ENCODE measurements at places on chromosomes 3 and 15.

DNA sequence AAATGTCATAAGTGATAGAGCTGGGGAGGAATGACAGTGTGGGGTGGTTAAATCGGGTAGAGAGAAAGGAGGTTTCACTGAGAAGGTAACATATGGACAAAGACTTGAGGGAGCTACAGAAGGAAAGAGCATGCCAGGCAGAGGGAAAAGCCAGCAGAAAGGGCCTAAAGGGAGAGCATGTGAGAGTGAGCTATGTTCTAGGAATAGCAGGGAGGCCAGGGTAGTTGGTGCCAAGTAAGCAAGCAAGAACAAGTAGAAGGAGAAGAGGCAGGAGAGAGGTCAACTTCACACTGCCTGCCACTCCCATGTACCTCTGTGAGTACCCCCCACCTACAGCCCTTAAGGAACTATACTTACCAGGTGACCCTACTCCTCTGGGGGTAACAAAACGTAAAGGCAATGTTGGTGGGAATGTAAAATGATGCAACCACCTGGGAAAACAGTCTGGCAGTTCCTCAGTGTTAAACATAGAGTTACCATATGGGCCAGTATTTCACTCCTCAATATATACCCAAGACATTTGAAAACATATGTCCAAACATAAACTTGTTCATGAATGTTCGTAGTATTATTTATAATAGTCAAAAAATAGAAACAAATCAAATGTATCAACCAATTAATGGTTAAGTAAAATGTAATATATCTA is 67.6 kb downstream of the SFMBT1 start:
- no peaks in the 10 kb centered on the region for H3K36me3 ChIP-seq
- no peaks in the 10 kb centered on the region for H3K4me1 ChIP-seq
- no peak overlapping the region for H3K27ac ChIP-seq
- DNase-seq = no peak
- no peak overlapping the region for H3K4me3 ChIP-seq

DNA sequence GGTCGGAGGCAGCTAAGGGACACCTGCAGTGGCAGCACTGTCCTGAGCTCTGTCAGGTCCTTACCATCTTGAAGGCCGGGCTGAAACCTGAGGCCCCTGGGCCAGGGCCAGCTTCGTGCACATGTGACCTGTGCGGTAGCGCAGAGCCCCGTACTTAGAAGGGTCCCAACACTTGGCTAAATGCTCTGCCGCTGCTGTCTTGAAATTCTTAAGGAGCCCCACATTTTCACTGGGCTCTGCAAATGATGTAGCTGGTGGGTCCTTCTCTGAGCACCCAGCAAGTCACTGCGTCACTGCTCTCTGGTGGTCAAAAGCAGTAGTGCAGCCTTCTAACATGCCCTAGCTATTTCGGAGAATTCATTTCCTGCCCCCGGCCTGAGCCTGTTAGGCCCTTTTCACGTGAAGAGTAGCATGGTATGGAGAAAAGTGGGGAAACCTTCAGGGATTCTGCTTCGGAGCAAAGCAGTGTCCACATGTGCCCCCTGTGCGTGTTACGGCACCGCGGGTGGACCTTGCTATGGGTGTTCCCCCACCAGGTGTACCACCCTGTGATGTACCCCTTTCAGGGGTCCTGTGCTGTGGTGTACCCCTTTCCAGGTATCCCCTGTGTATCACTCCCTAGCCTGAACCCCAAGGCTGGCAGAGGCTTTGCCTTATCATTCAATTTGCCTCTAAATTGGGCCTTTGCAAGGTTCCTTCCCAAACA is 79.7 kb downstream of the TMEM266 start:
- no peaks in the 10 kb centered on the region for H3K4me1 ChIP-seq
- H3K4me3 ChIP-seq = no peak overlapping the region
- peaks cover 40% of the 10 kb centered on the region for H3K27me3 ChIP-seq
- H3K27ac ChIP-seq = no peak overlapping the region
- DNase-seq = peak; percentile 86

- no peak overlapping the region for H3K4me3 ChIP-seq
Observed at GRCh38 chr3:140204271-140204984, 269.4 kb downstream of the CLSTN2 start.

- H3K4me3 ChIP-seq = no peak overlapping the region
- H3K36me3 ChIP-seq = no peaks in the 10 kb centered on the region
- no peaks in the 10 kb centered on the region for H3K27me3 ChIP-seq
- no peak overlapping the region for H3K27ac ChIP-seq
Observed at GRCh38 chr3:66021731-66022131, 17.0 kb downstream of the MAGI1 start.

DNA sequence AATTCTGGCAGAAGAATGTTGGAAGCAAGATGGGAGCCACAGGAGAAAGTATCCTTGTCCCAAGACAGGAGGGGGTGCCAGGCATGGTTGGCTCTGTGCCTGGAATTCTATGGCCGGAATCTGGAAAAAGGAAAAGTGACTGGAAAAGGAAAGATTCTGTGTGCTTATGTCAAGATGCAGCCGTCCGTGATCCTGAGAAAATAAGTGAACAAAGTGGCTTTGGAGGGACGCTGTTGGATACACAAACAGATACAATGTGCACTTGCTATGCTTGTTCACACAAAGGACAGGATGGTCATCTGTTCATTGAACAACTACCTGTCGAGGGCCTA is 28.5 kb upstream of the MUC20 start:
- no peak overlapping the region for H3K4me3 ChIP-seq
- no peak overlapping the region for H3K27ac ChIP-seq
- no peaks in the 10 kb centered on the region for H3K4me1 ChIP-seq
- no peaks in the 10 kb centered on the region for H3K27me3 ChIP-seq
- DNase-seq = no peak

DNA sequence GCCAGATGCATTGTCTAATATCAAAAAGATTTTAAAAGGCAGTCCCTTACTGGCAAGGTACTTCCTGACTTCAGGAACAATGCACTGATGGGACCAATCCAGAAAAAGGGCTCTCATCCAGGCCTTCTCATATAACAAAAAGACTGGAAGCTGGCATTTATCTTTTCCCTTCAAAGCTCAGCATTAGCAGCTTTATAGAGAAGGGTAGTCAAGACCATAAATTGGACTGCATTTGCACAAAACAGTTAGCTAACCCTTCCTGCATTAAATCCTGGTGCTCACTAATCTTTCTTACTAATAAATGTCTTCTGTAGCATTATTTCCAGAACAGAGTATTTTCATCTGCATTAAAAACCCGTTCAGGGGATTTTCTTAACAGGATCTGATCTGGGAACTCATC is 46.0 kb upstream of the NEK10 start:
- H3K27ac ChIP-seq = no peak overlapping the region
- no peak overlapping the region for H3K4me3 ChIP-seq
- H3K4me1 ChIP-seq = no peaks in the 10 kb centered on the region
- peaks cover 17% of the 10 kb centered on the region for H3K36me3 ChIP-seq
- DNase-seq = no peak

DNA sequence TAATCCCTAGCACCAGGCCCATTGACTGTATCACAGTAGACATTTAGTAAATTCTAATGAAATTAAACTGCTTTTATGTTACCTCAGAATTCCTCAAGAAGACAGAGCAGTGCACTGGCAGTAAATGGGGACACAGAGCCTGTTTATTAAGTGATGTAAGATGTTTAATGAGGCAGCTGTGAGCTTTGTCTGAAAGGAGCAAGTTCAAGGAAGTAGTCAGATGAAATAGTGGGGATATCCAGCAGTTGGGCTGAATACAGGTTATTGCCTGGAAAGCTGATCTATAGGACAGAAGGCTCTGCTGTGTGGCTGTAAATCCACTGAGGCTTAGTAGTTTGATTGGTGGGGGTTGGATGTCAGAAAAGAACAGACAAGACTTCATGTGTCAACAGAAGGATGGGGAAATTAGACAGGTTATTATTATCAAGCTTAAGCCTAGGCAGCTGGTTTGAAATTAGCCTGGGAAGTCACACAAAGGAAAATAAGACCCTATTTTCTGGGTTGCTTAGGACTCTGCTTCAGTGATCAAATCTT is 62.2 kb downstream of the PFN2 start:
- H3K27me3 ChIP-seq = no peaks in the 10 kb centered on the region
- H3K4me1 ChIP-seq = peaks cover 8% of the 10 kb centered on the region
- DNase-seq = no peak
- no peaks in the 10 kb centered on the region for H3K36me3 ChIP-seq
- H3K4me3 ChIP-seq = no peak overlapping the region

- H3K36me3 ChIP-seq = no peaks in the 10 kb centered on the region
- H3K27ac ChIP-seq = no peak overlapping the region
- H3K4me1 ChIP-seq = no peaks in the 10 kb centered on the region
- no peak for DNase-seq
Observed at GRCh38 chr3:183208260-183208659, 44.8 kb upstream of the B3GNT5 start.

DNA sequence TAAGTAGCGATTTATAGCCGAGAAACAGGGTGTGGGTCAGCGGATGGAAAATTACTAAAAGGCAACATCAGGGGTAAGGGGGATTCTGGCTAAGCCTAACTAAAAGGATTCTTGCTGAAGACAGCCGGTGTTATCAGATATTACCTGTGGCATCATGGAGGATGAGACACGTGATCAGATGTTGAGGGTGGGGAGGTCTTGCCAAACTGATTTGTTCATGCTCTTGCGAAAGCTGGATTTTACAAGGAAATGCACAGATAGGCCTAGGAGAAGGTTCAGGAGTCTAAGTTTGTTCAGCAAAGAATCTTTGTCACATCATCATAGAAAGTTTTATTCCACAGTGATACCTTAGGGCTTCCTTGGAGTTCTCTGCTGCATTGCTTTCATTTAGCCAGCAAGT is 396.8 kb upstream of the TBL1XR1 start:
- no peak overlapping the region for H3K27ac ChIP-seq
- no peak for DNase-seq
- no peak overlapping the region for H3K4me3 ChIP-seq
- peaks cover 13% of the 10 kb centered on the region for H3K4me1 ChIP-seq
- H3K27me3 ChIP-seq = no peaks in the 10 kb centered on the region
- no peaks in the 10 kb centered on the region for H3K36me3 ChIP-seq

DNA sequence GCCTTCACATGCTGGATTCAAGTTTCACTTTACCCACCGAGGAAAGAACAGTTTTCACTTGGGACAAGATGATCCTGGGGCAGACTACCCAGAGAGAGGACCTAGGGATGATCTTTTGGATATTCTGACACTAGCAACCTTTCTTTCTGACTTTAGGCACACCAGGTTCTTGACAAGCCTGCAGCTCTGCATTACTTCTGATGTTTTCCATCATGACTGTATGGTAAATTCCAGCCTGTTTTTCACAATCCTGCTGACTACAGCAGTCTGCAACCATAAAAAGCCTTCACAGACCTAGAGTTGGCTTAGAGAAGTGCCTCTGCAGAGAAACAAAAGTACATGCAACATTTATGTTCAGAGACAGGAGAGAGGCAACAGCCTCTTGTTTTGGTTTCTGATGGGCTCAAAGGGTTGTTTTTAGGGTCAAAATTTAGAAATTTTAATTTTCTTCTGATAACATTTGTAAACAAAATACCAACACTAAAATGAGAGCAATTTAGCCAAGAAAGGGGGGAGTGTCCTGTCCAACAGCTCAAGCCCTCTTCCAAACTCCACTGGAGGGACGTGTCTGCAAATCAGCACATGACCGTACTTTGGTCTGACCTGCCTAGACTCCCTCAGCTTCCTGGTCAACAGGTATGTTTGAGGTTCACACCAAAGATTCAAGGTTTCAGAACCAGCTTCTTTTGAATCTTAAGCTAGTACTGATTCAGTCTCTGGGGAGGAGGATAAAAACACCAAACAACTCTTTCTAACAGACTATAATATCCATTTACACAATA is 799 bp downstream of the ABI3BP start:
- H3K27ac ChIP-seq = no peak overlapping the region
- no peaks in the 10 kb centered on the region for H3K27me3 ChIP-seq
- DNase-seq = peak; percentile 65
- no peaks in the 10 kb centered on the region for H3K36me3 ChIP-seq

DNA sequence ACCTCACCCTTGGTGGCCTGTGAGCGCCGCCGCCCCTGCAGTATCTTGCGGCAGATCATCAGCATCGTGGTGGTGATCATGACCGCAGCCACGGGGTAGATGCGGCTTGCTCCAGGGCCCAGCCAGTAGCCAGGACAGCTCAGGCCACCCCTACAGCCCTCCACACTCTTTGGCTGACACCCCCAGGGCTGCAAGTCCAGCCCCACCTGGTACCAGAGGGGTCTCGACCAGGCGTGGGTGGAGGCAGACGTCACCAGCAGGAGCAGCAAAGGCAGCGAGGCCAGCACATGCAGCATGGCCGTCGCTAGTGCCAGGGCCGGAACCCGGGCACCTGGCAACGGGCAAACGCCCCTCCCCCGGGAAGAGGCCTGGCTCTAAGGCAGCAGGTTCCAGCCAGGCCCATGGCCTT is at the start of gene TMEM89:
TMEM89 (minus strand) TSS at position 309 of the 409 bp plus-strand sequence; CDS start at position 296, 13 bp downstream.
- no peak within 1 kb of the TSS for H3K4me3 ChIP-seq
- H3K4me1 ChIP-seq = no peaks in the 10 kb centered on the region
- no peak within 1 kb of the TSS for H3K27ac ChIP-seq
- no peaks in the 10 kb centered on the region for H3K27me3 ChIP-seq
- no peak for DNase-seq

DNA sequence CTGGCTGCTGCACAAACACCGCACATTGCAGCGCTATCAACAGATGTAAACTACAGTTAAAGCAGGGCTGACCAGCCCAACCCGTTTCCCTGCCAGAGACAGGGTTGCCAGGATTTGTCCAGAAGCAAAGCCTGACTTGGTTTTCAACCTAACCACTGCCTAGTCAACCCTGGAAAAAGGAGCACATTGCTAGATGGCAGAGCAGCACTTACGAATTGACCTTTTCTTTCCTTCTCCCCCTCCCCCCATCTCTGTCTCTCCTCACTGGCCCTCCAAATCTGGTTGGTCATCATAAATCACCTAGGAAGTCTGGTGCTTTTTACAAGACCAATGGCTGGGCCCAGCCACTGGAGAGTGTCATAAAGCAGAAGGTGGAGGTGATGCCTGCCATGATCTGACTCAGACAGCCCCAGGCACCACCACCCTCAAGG is 51.3 kb downstream of the ABCC5 start:
- DNase-seq = no peak
- no peak overlapping the region for H3K4me3 ChIP-seq
- no peaks in the 10 kb centered on the region for H3K27me3 ChIP-seq

DNA sequence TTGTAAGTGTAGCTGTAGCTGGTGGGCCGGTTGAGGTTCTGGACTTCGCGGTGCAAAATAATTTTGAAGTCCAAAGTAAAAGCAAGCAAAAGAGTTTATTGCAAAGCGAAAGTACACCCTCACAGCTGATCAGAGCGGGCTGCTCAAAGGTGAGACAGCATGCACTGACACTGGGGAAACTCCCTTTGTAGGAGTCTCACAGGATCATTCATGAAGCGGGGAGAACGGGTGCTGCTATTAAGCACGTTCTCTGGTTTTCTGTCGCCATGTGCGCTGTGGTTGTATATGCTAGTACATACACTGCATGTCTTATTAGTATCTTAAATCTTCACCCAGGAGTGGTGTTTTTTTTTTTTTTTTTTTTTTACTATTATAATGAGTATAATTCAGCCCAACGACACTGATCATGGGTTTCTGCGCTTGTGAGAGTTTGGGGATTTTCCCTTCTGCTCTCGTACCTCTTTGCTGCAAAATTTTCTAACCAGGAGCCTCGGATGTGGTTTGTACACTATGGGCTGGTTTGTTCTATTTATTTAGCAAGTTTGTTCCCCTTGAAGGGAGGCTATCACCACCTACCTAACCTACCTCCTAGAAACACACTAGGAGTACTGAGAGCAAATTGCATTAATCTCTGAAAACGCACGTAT is 1.4 kb upstream of the AP4E1 start:
- no peak overlapping the region for H3K27ac ChIP-seq
- H3K4me3 ChIP-seq = peak overlapping the region; percentile 88
- peaks cover 4% of the 10 kb centered on the region for H3K4me1 ChIP-seq
- H3K36me3 ChIP-seq = peaks cover 6% of the 10 kb centered on the region

- no peaks in the 10 kb centered on the region for H3K4me1 ChIP-seq
- no peak overlapping the region for H3K27ac ChIP-seq
- no peak for DNase-seq
Observed at GRCh38 chr3:38070013-38070412, 31.0 kb downstream of the DLEC1 start.

- no peak overlapping the region for H3K27ac ChIP-seq
- H3K36me3 ChIP-seq = no peaks in the 10 kb centered on the region
- H3K4me1 ChIP-seq = no peaks in the 10 kb centered on the region
Observed at GRCh38 chr3:99118381-99118780, 216.9 kb upstream of the DCBLD2 start.

Data from cardiac muscle cell (in vitro differentiated cells and primary cell).